Skin of body (tissue), 3 donors: ENCODE measurements at places on chromosomes 1 and 21. TPM values are rescaled to one million over a fixed set of nuclear protein-coding genes. Genes with fewer than 3 reads are reported as not detected.
A peak's percentile ranks its signal among the peaks of the same experiment; 100 is the strongest.

The G0S2 gene
- total RNA-seq, result 162 TPM

DNA sequence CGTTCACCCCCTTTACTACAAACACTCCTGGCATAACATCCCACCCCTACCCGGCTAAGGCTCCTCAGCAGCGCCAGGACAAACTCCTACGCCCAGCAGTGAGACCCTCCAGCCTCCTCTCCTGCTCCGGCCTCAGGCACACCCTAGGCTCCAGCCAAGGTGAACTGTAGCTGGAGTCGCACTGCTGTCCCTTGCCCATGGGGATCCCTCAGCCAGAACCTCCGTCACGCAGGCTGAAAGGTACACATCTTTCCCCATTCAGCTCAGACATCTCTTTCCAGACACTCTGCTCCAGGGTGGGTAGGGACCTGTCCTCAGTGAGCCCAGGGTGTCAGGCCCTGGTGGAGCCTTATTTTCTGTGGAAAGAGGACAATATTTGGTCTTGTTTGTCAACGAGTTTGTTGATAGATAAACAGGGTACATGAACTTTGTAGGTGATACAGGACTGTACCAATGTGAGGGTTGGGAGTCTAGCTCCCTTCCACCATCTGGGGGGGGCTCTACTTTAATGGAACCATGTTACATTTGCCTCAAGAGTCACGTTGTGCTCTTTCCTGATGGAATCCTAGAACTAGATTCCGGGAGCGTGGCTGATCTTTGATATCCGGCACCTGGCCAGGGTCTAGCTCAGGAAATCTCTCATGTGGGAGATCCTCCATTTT is 56.5 kb upstream of the SSBP3 start:
- no peak for DNase-seq

The SLC6A9 gene
- total RNA-seq, result 3.6 TPM

DNA sequence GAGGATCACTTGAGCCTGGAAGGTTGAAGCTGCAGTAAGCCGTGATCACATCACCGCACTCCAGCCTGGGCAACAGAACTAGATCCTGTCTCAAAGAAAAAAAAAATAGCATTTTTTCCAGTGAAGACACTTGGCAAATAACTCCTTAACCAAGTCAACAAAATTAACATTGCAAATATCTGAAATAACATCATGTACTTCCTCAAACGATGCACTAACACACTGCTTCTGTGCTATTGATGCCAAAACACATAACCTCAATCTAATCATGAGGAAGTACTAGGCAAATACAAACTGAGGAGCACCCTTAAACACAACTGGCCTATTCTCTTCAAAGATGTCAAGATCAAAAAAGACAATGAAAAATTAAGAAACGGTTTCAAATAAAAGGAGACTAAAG is 32.3 kb downstream of the PABPC4 start:
- DNase-seq, result no peak

DNA sequence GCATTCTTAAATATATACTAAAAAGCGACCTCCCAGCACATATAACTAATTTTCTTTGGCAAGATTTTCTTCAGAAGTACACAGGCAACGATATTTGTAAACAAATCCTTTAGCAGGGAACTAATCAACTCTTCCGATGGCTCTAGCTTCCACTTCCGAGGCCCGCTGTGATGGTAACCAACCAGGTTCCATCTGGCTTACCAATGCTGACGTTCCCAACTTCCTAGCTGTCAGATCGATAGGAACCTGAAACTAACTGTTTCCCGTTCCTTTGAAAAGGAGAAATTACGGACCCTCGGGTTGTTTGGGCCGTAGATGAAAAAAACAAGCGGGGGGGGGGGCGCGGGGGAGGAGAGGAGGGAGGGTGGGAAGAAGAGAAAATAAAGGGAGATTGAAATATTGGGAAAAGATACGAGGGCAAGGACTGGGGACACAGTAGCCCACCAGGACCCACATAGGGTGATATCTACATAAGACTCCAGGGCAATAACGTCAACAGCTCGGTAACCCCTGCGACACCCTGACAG is 513 bp downstream of the GTF2B start:
- peak; percentile 38 for DNase-seq

- DNase-seq, result no peak
Measured at GRCh38 chr1:49197081-49197480, 420.4 kb upstream of the BEND5 start.

DNA sequence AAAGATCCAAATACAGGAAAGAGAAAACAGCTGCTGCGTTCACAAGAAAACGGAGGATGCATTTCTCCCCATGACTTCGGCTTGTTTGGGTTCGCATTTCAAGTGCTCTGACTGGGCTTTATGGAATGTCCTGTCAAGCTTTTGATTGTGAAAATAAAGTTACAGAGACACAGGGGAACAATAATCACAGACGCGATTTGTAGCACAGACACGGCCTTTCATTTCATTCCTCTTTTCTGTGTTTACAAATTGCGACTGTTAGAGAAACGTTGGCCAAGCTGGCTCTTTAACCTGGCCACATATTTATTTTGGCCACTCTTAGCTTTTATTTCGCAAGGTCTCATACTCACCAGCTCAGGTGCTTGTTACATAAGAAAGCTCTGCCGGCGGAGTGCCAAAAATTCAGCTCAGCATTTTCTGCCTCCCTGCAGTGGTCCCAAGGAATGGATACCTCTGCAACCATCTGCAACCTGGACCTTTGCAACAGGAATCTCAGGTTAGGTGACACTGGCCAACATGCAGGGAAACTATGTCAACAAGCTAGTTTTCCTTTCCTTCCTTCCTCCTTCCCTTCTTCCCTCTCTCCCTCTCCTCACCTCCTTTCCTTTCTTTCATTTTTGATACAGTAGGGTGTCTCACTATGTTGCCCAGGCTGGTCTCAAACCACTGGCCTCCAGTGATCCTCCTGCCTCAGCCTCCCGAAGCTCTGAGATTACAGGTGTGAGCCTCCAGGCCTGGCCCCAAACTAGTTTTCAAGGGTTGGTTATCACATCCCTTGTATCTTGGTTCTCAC is 58.2 kb upstream of the SLC45A1 start:
- DNase-seq, result no peak

DNA sequence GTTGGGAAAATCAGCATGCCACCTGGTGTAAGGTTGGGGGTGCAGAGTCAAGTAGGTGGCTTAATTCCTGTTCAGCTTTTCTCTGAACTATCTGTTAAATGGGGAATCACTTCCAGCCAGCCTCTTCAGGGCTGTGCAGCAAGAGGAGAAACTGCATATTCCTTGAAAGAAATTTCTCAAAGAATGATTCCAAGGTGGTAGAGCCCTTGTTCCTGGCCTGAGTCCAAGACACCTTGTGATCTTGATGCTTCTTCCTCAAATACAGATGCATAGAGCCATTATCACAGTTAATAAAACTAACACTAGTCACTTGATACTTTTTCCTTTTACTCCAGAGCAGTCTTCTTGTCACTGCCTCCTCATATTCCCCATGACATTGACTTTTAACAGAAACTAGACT is 5.2 kb downstream of the TXLNA start:
- no peak for DNase-seq

GRCh38 chr1:43836267-43836951 is 97.2 kb upstream of the ARTN start:
- peak; percentile 13 for DNase-seq

GRCh38 chr1:34236089-34236488 is 59.4 kb downstream of the C1orf94 start:
- no peak for DNase-seq

- DNase-seq, result no peak
Measured at GRCh38 chr1:209756615-209757445, 977 bp downstream of the TRAF3IP3 start.

DNA sequence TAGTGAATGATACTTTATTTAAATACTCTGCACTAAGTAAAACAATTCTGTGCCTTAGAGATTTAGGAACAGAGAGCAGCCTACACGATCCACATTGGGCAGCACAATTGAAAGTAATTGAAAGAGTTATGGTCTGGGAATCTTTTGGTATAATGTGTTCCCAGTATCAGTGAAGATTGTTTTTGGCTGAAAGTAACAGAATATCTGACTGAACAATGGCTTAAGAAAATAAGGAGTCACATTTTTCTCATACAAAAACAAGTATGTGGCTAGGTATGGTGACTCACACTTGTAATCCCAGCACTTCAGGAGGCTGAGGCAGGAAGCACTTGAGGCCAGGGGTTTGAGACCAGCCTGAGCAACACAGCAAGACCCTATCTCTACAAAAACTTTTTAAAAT is 306.2 kb downstream of the NFIA start:
- no peak for DNase-seq

DNA sequence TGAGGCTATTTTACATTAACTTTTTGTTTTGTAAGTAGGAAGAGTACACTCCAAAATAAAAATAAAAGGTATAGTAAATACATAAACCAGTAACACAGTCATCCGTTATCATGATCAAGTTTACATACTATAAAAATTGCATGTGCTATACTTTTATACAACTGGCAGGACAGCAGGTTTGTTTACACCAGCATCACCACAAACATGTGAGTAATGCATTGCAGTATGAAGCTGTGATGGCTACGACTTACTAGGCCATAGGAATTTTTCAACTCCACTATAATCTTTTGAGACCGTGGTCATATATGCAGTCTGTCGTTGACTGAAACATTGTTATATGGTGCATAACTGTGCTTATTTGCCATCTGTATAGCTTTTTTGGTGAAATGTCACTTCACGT is 106.2 kb downstream of the CENPF start:
- DNase-seq, result no peak
